Activated T-cell treated with anti-CD3 and anti-CD28 coated beads for 24 hours (primary cell): ENCODE measurements at places on chromosomes 11 and 22.

- no peak for DNase-seq
These were observed 167.0 kb upstream of the RASSF10 start for GRCh38 chr11:12841946-12842630.

DNA sequence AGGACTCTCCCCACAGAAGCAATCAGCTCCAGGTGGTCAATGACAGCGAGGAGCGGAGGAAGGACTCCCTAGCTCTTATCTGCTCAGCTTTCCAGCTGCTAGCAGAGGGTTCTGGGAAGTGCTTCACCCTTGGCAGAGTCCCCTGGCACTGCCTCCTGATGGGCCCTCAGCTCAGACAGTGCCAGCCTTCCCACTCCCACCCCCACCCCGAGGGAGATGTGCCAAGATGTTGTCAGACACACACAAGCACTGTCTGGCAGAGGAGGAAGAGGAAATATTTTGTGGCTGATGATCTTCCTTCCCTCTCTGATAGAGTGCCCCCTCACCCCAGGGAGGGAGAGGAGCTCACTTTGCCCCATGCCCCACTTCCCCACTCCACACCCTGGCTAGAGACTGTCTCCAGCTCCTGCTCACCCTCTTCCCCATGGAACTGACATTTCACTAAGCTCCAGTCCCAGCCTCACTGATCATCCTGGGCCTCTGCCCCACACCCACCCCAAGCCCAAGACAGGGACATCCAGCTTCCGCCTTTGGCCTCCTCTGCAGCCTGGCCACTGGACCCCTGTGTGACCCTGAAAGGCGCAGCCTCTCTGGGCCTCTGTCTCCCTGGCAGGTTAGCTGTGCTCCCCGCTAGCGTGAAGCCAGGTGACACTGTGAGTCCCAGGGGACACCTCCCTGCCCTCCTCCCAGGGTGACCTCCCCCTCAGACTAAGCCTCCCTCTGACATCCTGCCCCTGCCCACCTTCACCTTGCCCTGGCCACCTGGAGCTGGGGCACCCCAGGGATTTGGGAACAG, 44.5 kb downstream of the SLCO2B1 start:
- no peak for DNase-seq

DNA sequence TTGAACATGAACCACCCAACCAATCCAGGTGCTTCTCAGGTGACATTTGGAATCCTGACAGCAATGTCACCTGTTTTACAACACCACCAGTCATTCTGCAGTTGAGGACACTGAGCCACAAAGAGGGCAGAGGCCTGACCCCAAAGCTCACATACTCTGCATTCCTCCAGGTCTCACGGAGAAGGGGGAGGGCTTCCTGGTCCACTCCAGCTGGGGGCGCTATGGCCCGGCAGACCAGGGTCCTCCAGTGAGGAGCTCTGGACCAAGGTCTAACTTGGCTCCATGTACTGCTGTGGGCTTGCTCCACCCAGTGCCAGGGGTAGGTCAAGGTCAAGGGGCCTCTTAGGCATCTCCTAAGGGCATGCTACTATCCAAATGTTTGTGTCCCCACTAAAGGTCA, 1.5 kb upstream of the PNPLA3 start:
- DNase-seq: no peak

GRCh38 chr11:99069856-99070444, 49.2 kb downstream of the CNTN5 start:
- no peak for DNase-seq

GRCh38 chr22:45644714-45645113, 26.9 kb upstream of the ATXN10 start:
- DNase-seq: no peak

DNA sequence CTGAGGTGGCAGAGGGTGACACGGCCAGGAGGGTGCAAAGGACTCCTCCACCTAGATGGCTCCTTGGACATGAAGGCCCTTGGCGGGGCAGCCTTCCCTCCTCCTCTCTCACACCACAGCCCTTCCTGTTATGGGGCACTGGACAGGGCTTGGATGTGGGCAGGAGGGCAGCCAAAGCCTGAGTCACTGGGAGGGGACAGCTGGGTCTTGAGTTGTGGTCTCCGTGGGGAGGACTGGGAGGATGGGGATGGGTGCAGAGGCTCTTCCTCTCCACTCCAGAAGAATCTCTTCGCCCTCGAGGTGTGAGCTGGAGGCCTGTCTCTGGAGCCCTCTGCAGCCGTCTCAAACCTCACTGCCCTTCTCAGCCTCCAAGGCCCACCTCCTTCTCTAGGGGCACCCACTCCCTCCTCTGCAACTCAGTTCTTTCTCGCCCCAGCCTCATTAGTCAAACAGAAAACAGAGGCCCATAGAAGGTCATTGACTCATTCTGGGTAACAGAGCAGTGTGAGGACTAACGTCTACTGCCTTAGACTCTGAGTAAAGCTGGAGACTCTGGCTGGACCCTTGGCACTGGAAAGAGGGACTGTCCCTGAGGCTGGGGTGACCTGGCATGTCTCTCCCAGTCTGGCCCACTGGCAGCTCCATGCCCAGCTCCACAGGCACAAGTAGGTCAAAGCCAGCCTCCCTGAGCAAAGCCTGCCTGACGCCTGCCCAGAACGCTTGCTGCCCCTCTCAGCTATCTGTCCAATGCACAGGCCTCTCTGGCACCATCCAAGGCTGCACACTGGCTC, 47.5 kb upstream of the CDON start:
- DNase-seq: no peak

DNA sequence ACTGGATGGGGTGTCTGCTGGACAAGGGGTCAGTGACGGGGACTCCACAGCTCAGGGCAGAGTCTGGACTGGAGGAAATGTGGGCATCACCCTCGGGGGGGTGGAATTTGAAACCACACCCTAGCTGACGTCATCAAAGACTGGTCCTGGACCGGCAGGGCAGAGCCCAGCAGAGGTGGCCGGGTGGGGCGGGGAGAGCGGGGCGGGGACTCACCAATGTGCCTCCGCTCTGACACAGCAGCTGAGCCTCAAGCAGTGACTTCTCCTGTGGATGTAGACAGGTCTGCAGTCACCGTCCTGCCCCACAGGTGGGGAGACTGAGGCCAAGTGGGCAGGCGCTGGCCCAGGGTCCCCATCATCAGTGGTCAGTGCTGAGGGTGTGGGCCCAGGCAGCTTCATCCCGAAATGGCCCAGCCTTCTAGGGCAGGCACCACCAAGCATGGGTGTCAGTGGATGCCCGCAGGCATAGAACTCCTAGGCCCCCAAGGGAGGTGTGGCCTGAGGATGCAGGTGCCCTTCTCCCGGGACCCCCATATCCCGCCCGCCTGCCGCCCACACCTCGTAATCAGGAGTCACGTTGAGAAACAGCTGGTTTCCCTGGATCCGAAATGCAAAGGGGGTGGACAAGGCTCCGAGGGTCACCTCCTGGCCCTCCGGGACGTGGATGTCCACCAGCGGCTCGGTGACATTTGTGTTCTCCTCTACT, 603 bp downstream of the CDHR5 start:
- no peak for DNase-seq
